ENCODE measurements at places on chromosomes 13 and 19.

GRCh38 chr13:30732046-30732390 is 3.3 kb upstream of the ALOX5AP start:
- no peak for ATAC-seq

- no peak for ATAC-seq
These were observed 9.7 kb downstream of the SMIM24 start for GRCh38 chr19:3470500-3471128.

- no peak for ATAC-seq
These were observed 73.9 kb downstream of the KCTD12 start for GRCh38 chr13:76812206-76812897.

GRCh38 chr13:76756451-76756850 is 129.8 kb downstream of the KCTD12 start:
- no peak for ATAC-seq

GRCh38 chr19:33417751-33418150 is 44.2 kb downstream of the CEBPG start:
- peak; percentile 14 for ATAC-seq

All from stimulated activated memory B cell treated with anti-CD40 and anti-IgM and Interleukin-4, amounts not matched to agents 10 μg/mL and 1 μg/mL and 100 μg/mL, for 72 hours (primary cell).